ENCODE measurements at places on chromosomes 6 and 20. TPM values are rescaled to one million over a fixed set of nuclear protein-coding genes. Genes with fewer than 3 reads are reported as not detected.

DEK gene
- total RNA-seq = 213 TPM

TUBB gene
- 1,591 TPM for total RNA-seq

DNA sequence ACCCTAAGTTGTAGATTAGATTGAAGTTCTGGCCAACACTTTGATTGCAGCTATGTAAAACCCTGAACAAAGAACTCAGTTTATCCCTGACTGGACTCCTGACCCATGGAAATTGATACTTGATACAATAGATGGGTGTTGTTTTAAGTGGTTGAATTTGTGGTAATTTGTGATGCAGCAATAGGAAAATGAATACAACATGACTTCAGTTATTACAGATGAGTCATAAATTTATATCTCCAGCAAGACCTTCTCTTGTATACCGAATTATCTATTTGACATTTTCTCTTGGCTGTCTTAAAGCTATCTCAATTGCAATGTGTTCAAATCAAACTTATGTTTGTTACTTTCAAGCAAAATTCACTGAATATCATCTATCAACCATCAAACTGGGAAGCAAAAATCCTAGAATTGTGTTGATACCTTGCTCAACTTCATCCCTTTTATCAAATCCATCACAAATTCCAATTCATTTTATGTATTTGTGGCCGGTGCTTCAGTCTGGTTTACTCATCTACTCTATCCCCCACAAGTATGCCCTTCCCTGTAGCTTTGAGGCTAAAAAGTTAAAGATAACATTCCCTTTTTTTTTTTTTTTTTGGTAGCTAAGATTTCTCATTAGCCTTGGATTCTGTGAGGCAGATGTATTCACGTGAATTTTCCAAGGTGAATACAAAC lies 129.4 kb upstream of the CENPW start:
- no peak for DNase-seq

DNA sequence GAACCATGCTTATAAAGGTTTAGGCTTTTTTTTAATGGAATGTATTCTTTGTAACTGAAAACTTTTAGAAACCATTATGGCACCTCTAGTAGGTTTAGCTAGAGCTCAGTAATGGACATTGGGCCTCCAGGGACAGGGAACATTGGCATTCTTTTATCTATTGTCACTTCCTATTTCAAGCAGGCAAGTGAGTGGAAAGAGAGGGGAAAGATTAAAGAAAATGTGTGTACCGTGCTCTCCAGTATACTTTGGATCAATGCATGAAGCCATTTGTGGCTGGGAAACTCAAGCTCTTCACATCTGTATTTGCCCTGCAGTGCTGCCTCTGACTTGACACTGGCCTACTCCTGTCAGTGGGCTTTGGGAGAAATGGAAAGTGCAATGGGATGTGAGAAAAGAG lies 18.6 kb downstream of the RBM24 start:
- DNase-seq = no peak

DNA sequence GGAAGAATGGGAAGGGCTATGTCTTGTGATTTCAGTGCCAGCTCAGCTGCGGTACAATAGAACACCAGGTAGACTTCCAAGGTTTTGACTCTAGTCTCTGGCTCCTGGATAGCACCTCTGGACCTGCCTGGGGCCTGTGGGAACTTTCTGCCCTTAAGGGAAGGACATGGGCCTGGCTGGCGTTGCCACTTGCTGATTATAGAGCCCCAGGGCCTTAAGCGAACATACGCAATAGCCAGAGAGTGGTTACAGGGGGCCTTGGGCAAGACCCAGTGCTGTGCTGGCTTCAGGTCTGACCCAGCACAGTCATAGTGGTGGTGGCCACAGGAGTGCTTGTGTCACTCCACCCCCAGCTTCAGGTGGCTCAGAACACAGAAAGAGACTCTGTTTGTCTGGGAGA lies 131.1 kb upstream of the COL21A1 start:
- DNase-seq = no peak

All from GM23338 (cell line).